ENCODE measurements at places on chromosomes 5 and 9. TPM values are rescaled to one million over a fixed set of nuclear protein-coding genes. Genes with fewer than 3 reads are reported as not detected.

GRCh38 chr5:176447978-176448608 lies at the start of gene FAF2:
Gene FAF2 (plus strand): TSS chr5:176448385. CDS start chr5:176448408, 23 bp downstream.
- peak; percentile 98 for DNase-seq

The SEPTIN8 gene
- 59.3 TPM for total RNA-seq

DNA sequence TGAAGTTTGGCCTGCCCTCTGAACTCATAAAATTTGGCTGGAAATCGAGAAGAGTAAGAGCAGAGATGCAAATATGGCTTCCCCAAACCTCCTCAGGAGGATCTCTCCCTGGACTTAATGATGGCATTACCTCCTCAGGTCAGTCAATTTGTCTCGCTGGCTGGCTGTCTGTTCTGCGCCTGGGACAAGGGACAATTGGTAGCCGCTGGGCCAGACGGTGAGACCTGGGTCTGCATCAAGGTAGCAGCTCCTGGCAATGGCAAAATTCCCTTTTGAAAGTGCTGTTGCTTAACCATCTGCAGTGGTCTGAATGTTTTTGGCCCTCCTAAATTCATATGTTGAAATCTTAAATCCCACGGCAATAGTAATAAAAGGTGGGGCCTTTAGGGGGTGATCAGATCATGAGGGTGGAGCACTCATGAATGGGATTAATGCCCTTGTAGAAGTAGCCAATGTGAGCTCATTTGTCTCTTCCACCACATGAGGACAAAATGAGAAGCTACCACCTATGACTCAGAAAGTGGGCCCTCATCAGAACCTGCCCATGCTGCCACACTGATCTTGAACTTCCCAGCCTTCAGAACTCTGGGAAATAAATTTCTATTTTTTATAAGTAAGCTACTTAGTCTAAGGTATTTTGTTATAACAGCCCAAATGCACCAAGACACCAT lies 439.3 kb upstream of the KLF4 start:
- no peak for DNase-seq

DNA sequence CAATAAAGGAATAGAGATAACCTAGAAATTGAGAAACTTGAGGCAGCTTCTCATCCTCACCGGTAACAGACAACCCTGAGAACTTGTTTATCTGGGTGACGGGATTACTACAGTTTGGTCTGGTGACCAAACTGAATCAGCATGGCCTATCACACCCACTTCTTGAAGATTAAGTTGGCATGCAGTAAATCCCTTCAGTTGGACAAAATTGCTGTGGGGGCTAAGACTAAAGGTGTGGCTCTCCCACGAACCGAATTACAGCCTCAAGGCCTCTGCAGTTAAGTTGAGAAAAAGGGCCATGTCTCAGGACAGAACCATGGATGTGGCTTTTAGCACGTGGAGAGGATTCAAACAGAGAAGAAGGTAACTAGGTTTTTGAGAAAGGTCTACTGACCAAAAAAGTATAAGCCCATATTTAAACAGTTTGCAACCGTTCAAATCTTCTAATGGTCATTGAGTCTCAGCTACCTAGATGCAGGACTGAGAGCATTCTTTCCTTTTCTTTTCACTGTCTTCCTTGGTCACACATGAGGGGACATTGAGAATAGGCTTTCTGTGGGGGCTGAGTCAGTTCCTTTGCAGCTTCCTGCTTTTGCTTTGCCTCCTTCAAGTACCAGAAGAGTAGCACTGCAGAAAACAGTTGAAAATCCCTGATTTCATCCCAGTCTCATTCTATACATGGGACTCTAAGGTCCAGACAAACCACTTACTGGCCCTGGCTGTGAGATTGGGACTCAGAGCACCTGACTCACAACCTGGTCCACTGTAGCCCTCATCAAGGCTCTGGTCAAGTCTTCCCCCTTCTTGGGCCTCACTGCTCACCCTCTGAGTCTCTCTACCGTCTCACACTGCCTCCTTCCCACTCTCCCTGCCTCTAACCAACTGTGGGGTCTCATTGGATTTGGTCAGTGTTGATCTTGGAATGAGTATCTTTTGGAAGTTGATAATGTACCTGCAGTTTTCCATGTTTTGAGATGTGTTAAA lies 30.9 kb downstream of the PDE6A start:
- DNase-seq = no peak

The GARIN3 gene
- total RNA-seq = not detected

- no peak for DNase-seq
Measured at GRCh38 chr5:14681236-14681752, 16.8 kb downstream of the OTULIN start.

- no peak for DNase-seq
Measured at GRCh38 chr5:98128846-98129245, 644.6 kb upstream of the RGMB start.

Data from sciatic nerve (tissue), 2 donors.